ENCODE measurements at places on chromosomes 4 and X.

GRCh38 chr4:72977936-72978485, 91.5 kb downstream of the COX18 start:
- H3K4me3 ChIP-seq, result no peak overlapping the region
- no peak overlapping the region for H3K27ac ChIP-seq
- no peak for DNase-seq
- no peaks in the 10 kb centered on the region for H3K27me3 ChIP-seq
- no peaks in the 10 kb centered on the region for H3K36me3 ChIP-seq
- H3K4me1 ChIP-seq, result no peaks in the 10 kb centered on the region

DNA sequence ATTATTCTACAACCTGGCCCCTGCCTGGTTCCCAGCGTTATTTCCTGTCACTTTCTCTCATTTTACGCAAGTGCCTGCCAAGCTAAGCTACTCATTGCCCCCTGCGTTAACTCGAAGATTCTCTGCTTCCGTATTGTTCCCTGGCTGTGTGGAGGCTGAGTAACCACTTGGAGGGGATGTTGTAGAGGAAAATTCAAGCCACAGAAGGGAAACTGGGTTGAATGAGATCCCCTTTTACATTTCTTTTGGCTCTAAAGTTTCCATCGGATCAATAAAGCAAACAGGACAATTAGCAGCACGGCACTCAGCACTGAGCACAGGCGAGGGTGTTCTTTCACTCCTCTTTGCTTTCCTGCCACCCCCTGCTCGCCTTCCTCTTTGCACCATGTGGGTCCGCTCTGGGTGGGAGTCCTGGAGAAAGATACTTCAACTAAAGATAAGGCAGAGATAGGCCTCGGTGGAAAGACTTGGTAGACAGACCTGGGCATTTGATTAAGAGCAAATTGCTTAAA, 4.2 kb upstream of the TMSB4X start:
- DNase-seq, result peak; percentile 78
- no peaks in the 10 kb centered on the region for H3K36me3 ChIP-seq
- H3K27me3 ChIP-seq, result no peaks in the 10 kb centered on the region

GRCh38 chr4:8775121-8775520, 96.5 kb downstream of the HMX1 start:
- H3K27ac ChIP-seq, result no peak overlapping the region
- no peaks in the 10 kb centered on the region for H3K36me3 ChIP-seq
- no peaks in the 10 kb centered on the region for H3K27me3 ChIP-seq

DNA sequence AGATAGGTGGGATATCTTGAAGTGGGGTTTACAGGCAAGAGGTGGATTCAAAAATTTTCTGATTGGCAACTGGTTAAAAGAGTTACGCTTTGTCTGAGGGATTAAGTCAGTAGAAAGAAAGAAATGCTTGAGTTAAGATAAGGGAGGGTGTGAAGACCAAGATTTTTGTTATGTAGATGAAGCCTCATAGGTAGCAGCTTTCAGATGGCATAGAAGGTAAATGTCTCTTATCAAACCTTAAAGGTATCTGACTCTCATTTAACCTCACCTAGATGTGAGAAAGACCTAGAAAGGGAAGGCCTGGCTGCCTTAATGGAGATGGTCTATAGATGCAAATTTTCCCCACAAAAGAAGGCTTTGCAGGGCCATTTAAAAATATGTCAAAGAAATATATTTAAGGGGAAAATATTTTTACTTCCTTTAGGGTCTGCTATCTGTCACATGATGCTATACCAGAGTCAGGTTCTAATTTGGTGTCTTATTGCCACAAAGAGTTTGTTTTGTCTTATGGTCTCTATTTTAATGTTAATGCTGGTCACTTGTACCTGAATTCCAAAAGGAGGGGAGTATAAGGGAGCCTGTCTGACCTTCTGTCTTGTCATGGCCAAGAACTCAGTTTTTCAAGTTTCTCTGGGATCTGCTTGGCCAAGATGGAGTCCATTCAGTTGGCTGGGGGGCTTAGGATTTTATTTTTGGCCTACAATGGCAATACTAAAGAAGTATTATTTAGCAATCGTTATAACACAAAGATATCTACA, 699.1 kb upstream of the AMOT start:
- H3K4me3 ChIP-seq, result no peak overlapping the region
- no peak overlapping the region for H3K27ac ChIP-seq
- peak; percentile 45 for DNase-seq
- H3K36me3 ChIP-seq, result no peaks in the 10 kb centered on the region
- no peaks in the 10 kb centered on the region for H3K4me1 ChIP-seq

DNA sequence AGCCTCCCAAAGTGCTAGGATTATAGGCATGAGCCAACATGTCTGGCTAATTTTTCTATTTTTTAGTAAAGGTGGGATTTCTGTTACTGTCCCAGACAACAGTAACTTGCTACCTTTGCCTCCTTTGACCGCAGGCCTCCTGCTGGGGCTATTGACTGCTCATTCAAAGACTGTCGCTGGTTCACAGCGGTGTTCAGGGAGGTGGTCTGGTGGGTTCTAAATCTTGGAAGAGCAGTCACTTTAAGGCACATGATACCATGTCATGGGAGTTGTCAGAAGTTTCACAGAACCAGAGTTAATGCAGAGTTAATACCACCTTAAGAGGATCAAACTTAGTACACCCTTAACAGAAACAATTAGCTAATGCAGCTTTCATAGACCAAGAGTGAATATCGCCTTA, 3.8 kb downstream of the ASMT start:
- H3K4me3 ChIP-seq, result no peak overlapping the region
- H3K27ac ChIP-seq, result no peak overlapping the region
- H3K4me1 ChIP-seq, result no peaks in the 10 kb centered on the region
- peak; percentile 67 for DNase-seq
- H3K27me3 ChIP-seq, result no peaks in the 10 kb centered on the region
- H3K36me3 ChIP-seq, result no peaks in the 10 kb centered on the region

DNA sequence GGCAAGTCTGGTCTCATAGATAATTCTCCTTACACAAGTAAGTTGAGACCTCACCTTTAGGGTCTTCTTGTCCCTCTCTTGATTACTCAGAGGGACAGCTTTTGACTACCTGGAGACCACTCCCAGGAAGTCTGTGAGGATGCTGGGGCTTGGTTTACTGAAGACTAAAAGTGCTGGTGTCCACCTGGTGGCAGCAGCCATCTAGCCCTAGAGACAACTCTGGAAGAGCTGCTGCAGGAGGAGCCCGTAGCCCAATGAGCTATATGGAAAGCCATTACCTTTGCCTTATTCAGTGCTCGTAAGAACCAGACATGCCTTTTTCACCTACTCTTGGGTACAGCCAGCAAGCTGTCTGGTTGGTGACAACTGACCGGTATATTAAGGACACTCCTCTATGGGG, 7.3 kb downstream of the FGFBP2 start:
- peak; percentile 36 for DNase-seq
- H3K36me3 ChIP-seq, result no peaks in the 10 kb centered on the region
- no peaks in the 10 kb centered on the region for H3K27me3 ChIP-seq

- DNase-seq, result no peak
- no peaks in the 10 kb centered on the region for H3K27me3 ChIP-seq
- no peak overlapping the region for H3K27ac ChIP-seq
Observed at GRCh38 chr4:15143551-15143950, 141.3 kb downstream of the CPEB2 start.

GRCh38 chr4:41526628-41527027, 11.3 kb upstream of the LIMCH1 start:
- no peak overlapping the region for H3K4me3 ChIP-seq
- peaks cover 3% of the 10 kb centered on the region for H3K4me1 ChIP-seq
- no peak for DNase-seq
- H3K27me3 ChIP-seq, result no peaks in the 10 kb centered on the region

GRCh38 chr4:163107754-163108153, 58.9 kb downstream of the NAF1 start:
- H3K27ac ChIP-seq, result no peak overlapping the region
- H3K27me3 ChIP-seq, result no peaks in the 10 kb centered on the region
- no peaks in the 10 kb centered on the region for H3K4me1 ChIP-seq
- DNase-seq, result no peak
- H3K36me3 ChIP-seq, result no peaks in the 10 kb centered on the region

DNA sequence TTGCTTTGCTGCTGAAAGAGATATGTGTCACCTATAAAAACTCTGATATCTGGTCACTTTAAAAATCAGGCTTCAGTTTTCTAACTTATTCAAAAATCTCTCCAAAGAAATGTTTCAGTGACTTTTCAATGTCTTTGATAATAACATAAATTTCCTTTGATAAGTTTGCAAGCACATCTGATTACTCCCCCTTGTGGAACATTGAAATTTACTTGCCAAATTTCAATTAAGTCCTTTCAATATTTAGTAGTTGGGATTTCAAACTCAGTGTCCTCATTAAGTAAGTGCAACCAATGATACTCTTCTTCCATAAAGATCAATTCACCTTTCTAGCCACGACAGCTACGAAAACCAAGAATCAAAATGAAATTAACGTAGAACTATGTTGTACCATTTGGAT, 151.3 kb upstream of the FAM47C start:
- no peaks in the 10 kb centered on the region for H3K27me3 ChIP-seq
- H3K4me1 ChIP-seq, result no peaks in the 10 kb centered on the region
- DNase-seq, result no peak

DNA sequence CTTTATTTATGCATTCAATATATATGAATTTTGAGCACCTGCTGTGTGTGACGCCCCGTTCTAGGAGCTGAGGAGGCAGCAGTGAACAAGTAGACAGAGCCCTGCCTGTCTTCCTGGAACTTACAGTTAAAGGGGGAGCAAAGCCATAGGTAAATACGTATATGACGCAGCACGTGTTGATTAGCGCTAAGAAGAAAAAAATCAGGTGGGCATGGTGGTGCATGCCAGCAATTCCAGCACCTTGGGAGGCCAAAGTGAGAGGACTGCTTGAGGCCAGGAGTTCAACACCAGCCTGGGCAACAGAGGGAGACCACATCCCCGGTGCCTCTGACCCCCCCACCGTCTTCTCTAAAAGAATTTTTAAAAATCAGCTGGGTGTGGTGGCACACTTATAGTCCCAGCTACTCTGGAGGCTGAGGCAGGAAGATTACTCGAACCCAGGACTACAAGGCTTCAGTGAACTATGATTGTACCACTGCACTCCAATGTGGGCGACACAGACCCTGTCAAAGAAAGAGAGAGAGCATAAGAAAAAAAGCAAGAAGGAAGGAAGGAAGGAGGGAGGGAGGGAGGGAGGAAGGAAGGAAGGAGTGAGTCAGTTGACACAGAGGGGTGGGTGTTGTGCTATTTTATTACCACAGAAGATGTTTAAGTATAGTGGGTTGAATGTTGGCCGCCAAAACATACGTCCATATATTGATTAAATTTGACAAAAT, 5.4 kb upstream of the KIAA0232 start:
- DNase-seq, result no peak
- no peaks in the 10 kb centered on the region for H3K4me1 ChIP-seq
- no peaks in the 10 kb centered on the region for H3K36me3 ChIP-seq
- no peak overlapping the region for H3K4me3 ChIP-seq
- H3K27me3 ChIP-seq, result no peaks in the 10 kb centered on the region

DNA sequence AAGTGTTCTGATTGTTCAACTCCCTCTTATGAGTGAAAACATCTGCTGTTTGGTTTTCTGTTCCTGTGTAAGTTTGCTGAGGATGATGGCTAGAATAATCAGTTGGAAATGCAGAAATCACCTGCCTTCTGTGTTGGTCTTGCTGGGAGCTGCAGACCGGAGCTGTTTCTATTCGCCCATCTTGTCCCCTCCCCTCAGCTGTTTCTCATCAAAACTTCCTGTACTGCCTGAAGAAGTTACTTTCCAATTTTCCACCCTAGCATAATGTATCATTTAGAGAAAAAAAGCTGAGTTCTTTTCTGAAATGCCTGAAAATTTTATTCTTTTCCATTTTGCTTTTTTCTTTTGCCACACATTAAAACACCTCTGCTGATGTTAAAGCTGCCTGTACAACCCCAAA, 167.6 kb downstream of the TEX13A start:
- no peaks in the 10 kb centered on the region for H3K4me1 ChIP-seq
- H3K36me3 ChIP-seq, result no peaks in the 10 kb centered on the region
- H3K27ac ChIP-seq, result no peak overlapping the region
- H3K4me3 ChIP-seq, result no peak overlapping the region
- no peak for DNase-seq

DNA sequence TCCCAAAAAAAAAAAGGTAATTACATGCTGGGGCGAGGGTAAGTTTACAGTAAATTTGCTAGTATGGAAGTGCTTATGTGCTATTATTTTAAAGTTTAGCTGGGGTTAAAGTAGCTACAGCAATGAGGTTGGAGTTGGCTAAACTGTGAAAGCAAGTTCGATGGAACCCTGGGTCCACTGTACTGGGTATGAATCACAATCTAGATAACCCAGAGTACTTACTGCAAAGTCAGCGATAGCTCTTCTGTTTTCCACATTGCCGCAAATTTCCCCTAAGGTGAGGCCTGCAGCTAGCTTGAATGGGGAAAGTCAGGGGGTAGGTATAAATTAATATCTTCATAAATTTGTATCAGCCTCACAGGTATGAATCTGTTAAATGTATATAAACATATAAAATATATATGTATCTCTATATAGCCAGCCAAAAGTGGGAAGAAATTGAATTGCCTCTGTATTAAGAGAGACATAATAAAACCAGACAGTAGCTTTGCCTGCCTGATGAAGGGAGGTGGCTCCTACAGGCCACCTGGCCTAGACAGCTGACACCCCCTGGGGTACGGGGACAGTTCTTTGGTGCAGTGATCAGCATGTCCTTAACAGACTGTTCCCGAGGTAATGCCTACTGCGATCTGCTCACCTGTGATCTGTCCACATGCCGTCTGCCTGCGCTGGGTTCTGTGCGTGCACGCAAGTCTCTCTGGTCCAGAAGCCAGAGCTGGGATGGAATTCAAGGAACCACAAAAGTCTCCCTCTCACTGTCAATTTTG, 30.6 kb downstream of the CLRN2 start:
- no peaks in the 10 kb centered on the region for H3K27me3 ChIP-seq
- no peak overlapping the region for H3K4me3 ChIP-seq
- DNase-seq, result no peak
- H3K36me3 ChIP-seq, result no peaks in the 10 kb centered on the region
- no peaks in the 10 kb centered on the region for H3K4me1 ChIP-seq

DNA sequence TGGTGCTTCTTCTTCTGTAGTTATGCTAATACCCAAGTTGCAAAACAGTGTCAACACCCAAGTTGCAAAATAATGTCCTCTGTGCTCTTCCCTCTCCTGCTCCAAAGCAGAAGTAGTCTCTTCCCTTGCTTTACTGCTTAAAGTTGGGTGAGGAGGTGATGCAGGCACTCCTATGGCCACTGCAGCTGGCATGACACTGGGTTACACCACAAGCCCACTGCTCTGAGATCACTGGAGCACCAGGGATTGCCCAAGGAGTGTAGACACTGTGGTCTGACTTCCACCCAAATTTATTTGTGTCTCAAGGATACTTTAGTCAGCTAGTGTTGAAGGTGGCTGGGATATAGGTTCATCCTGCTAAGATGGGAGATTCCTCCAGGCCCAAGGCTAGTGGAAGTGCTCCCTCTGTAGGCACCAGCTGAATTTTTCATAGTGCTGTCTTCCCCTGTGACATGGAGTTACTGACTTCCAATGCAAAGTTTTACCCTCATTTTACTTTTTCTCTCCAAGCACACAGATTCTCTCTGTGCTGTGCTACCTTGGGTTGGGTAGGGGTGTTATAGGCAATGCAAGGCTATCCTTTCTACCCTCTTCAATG, 196.2 kb upstream of the TENT5D start:
- no peaks in the 10 kb centered on the region for H3K27me3 ChIP-seq
- H3K27ac ChIP-seq, result no peak overlapping the region
- H3K4me3 ChIP-seq, result no peak overlapping the region
- DNase-seq, result peak; percentile 35
